ENCODE measurements at places on chromosomes 6 and 20.

GRCh38 chr6:107399935-107400334, 59.4 kb downstream of the PDSS2 start:
- DNase-seq = no peak

DNA sequence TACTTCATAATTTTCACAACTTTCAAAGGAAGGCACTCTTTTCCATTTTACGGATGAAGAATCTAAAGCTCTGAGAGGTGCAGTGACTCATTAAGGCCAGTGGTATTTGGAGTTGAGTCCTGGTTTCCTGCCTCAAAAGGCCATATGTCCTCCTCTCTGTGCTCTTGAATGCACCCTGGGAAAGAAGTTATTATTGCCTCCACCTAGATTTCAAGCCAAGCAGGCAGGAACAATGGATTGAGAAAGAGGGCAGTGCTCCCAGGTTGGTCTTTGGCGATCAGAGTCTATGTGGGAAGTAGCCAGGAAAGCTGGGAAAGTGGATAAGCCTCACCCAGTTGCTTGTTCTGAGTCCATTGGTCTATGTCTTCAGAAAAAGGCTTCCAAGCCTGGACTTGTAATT, 165.0 kb downstream of the MAFB start:
- DNase-seq = no peak

DNA sequence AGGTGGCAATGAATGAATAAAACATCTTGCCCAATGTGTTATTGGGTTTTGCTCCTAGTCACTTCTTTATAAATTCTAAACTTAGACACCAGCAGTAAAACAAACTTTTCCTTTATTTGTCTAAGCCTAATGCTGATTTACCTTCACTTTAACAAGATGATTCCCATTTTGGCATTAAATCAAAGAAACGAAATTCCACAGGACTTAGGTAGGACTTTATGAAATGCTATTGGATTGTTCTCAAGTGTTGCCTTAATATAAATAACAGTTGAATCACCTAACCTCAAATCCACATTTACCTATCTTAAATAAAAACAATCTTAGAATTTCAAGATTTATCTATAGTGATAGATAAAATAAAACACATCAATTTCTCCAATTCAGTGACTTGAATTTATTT, 831.8 kb downstream of the EPHA7 start:
- no peak for DNase-seq

- no peak for DNase-seq
Measured at GRCh38 chr20:63094767-63095499, 88.2 kb upstream of the BHLHE23 start.

- peak; percentile 56 for DNase-seq
Measured at GRCh38 chr6:127302728-127303660, 36.3 kb downstream of the RNF146 start.

DNA sequence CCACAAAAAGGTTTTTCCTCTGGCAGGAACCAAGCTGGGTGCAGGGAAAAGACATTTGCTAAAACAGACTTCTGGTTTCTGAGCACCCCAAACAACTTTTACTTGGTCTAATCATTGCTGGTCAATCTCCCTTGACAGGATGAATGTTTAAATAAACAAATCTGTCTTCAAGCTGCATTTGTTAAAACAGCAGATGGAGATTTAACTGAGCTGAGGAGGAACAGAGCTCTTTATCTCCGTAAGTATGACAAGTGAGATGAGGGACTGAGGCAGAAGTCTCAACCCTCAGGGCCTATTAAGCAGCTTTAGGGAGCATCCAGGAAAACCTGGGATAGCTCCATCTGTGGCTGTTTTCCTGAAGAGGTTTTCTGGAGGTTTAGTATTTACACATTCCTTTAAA, 40.6 kb downstream of the NINL start:
- DNase-seq = no peak

DNA sequence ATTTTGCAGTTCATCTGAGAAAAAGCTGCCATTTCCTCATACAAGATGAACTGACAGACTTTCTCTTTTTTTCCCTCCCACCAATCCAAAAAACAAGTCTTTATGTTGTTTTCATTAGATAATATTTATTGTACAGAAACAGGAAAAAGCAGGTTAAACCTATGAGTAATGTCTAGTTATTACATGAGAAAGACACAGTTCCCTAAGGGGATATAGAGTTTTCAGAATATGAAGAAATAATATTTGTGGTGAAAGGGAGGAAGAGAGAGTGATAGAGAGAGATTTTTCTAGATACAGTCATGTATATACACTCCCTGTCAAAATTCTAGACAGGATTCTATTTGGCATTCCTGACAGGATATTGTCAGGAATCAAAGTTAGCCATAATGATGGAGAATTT, 392.4 kb downstream of the BMP2 start:
- no peak for DNase-seq

DNA sequence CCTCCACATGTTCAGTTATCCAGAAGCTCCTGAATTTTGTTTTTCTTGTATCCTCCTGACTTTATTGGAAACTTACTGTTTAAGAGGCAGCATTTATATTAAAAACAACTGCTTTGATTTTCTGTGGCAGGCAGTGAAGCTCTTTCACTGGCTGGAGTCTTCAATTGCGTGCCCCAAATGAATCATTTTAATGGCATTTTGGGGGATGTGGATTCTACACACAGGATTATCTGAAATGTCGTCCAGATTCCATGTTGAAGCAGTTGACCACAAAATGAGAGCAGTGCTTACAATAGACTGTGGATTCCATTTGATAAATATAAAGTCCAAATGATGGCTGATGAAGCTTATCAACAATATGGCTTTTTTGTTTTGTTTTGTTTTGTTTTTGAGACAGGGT, 41.0 kb upstream of the HIVEP1 start:
- no peak for DNase-seq

- no peak for DNase-seq
Measured at GRCh38 chr6:40759838-40760237, 172.7 kb upstream of the LRFN2 start.

GRCh38 chr6:71294121-71294523, 5.5 kb downstream of the OGFRL1 start:
- no peak for DNase-seq

DNA sequence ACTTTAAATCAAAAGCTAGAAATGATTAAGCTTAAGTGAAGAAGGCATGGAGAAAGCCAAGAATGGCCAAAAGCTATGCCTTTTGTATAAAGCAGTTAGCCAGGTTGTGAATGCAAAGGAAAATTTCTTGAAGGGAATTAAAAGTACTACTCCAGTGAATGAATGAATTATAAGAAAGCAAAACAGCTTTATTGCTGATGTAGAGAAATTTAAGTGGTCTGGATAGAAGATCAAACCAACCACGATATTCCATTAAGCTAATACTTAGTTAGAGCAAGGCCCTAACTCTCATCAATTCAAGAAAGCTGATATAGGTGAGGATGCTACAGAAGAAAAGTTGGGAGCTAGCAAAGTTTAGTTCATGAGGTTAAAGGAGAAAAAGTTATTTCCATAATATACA, 988.5 kb upstream of the ADGRB3 start:
- DNase-seq = no peak

DNA sequence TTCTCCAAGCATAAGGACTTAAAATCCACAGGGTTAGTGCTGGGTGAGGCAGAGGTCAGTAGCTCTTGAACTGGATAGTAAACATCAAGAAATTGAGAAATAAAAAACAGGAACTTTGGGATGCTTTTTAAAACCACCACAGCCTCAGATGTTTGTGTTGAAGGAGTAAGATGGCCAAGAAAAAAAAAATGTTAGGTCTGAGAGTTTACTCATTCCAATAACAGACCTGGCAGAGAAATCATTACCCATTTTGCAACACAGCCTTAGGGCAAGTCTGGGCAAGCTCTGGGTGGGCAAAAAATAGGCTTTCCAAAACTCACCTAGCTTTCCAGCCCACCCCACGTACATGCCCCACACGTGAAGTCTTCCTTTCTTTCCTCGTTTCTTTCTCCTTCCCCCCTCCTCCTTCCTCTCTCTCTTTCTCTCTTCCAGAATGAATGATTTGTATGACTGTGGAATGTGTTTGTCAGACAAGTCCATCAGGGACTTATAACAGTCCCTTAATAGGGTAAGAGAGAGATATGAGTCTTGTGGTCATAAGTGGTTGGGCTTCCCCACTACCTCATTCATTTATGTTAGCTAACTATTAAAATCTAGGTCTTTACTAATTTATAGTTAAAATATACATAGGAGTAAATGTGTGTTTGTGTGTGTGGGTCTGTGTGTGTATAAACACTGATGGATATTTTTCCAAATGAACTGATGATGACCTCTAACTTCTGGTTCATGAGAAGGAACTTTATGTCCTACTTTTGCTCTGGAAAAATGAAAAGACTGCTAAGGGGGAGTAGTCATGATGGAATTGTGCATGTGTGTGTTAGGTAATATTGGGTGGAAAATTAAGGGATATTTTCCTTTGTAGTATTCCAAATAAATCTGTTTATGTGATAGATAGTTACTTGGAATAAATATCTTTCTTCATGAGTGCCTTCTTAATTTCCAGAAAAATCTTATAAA, 18.0 kb upstream of the DSE start:
- no peak for DNase-seq

DNA sequence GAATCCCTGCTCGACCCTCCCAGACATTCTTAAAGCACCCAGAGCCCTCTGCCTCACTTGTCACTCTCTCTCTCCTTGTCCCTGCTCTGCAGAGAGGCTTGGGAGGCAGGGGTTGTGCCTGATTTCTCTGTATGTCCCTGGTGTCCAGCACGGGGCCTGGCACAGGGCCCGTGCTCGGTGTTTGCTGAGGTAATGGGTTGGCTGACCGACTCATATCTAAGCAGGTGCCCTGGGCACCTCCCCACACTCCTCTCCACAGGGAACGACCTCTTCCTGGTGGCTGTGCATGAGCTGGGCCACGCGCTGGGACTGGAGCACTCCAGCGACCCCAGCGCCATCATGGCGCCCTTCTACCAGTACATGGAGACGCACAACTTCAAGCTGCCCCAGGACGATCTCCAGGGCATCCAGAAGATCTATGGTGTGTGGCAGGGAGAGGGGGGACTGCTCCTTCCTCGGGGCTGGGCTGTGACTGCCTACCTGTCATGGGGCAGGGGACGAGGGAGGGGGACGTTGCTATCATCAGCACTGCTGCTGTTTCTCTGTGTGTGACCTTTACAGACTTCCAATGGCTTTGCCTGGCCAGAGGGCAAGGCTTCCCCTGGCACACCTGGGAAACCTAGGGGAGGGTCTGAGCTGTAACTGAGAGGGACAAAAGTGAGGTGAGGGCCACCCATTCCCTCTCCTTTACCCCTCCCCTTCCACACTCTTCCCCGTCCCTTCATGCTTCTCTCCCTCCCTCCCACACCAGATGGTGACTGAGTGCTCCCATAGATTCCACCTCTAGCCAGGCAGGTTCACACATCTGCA, 14.2 kb downstream of the MMP24OS start:
- no peak for DNase-seq

- no peak for DNase-seq
Measured at GRCh38 chr20:36275011-36275410, 31.1 kb upstream of the DLGAP4 start.

GRCh38 chr6:109458774-109459531, 3.4 kb upstream of the MICAL1 start:
- no peak for DNase-seq

DNA sequence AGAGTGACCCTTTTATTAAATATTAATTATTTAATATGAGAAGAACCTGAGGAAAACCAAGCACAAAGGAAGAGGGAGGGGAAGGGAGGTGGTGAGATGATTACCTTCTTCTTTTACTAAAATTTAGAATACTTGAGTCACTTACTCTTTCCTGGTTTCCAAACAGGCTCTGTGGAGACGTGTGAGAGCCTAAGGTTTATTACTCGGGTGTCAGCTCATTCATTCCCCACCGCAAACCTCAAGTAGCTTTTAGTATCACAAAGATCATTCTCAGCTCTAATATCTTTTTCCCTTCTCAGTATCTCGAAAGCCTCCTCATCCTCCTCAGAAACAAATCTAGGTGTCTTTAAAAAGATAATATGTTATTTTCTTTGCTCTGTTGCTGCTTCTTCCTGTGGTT, 497.2 kb upstream of the JARID2 start:
- no peak for DNase-seq

GRCh38 chr6:33201935-33202334, 1.3 kb downstream of the SLC39A7 start:
- DNase-seq = no peak

- no peak for DNase-seq
Measured at GRCh38 chr6:140225701-140226436, 851.4 kb upstream of the CITED2 start.

DNA sequence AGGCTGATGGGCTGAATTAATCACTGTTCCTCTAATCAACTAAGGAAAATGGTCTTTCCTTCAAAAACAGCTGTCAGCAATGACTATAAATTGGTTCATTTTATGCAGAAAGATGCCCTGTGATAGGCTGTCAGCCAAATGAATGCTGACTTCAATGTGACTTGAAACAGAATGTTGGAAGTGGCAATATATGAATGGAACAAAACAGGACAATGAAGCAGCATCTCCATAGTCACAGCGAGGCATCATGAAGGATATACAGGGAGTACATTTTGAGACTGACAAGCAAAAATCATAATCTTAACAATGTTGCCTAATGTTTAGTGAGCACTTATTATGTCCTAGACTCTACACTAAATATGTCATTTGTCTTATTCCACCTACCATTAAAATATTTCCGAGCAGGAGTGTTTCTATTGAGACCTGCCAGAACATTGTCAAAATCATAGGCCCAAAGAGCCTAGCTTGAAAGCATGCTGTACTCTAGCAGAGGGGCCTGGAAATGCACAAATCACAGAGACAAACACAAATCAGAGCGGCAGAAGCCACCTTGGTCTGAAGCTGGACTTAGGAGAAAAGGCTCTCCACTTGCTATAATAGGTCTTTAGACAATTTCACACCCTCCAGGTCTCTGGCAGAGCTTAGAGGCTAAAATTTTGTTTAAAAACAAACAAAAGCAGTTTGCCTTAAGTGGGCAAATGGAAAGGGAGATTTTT, 63.3 kb downstream of the FAM50B start:
- no peak for DNase-seq

DNA sequence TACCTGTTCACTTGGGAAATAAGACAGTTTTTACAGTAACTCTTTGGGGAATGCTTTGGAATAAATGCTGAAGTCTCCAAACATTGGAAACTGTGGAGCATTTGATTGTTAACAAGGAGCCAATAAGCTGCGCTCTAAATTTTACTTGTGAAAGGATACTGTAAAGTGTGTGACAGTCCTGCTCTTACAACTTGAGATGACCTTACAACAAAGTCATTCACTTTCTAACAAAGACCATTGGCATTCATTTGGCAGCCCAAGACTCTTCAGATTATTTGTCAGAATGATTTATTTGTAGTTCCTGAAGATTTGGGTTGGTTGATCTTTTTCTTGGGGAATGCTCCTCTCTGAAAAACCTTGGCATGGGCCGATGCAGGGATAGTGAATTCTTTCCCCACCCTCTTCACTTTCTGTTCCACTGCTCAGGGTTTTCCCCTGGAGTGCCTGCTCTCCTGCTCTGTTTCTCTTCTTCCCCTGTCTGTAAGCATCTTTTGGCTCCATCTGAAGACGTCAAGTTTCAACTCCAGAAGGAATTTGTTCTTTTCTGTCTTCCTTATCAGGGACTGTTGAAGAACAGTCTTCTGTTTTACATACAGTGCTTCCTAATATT, 116.4 kb downstream of the AKAP7 start:
- no peak for DNase-seq

- no peak for DNase-seq
Measured at GRCh38 chr6:29628419-29629281, 4.3 kb downstream of the GABBR1 start.

GRCh38 chr20:59242714-59243626, 57.4 kb upstream of the EDN3 start:
- no peak for DNase-seq

All from RKO (cell line).